Ureter (tissue), 1 donor: ENCODE measurements at places on chromosomes 3 and 15. TPM values are rescaled to one million over a fixed set of nuclear protein-coding genes. Genes with fewer than 3 reads are reported as not detected.

The POC1A gene
- total RNA-seq: 3.6 TPM

The LTK gene
- 0.73 TPM for total RNA-seq

- peak; percentile 48 for DNase-seq
Observed at GRCh38 chr15:51094606-51095569, at the start of gene TNFAIP8L3. TSS of gene TNFAIP8L3 (minus strand) at chr15:51094906. CDS start at chr15:51094595, 311 bp downstream.

GRCh38 chr15:45495588-45495987 lies 27.0 kb downstream of the SLC30A4 start:
- DNase-seq: no peak

DNA sequence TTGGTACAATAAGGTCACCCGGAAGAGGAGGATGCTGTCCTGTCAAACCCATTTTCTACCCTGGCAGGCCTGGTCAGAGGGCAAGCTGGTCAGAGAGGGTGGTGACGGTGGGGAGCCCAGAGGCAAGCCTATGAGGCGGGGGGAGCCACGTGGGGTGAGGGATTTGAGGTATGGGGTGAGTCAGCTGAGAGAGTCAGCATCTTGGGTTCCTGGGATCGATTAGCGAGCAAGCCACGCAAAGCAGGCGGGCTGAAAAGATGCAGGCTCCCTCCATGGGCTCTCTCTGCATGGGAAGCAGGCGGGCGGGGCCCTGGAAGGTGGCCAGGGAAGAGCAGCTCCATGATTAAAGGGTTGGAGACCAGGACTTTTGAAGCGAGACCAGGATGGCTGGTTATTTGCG lies 48.1 kb downstream of the MAGEF1 start:
- no peak for DNase-seq
